ENCODE measurements at places on chromosomes 1 and 21.

GRCh38 chr1:237756304-237756967 lies 134.3 kb downstream of the ZP4 start:
- no peak for DNase-seq

GRCh38 chr1:145942405-145942804 lies 15.1 kb upstream of the RBM8A start:
- DNase-seq, result no peak

- DNase-seq, result no peak
Measured at GRCh38 chr1:17665950-17666720, 89.0 kb upstream of the ACTL8 start.

DNA sequence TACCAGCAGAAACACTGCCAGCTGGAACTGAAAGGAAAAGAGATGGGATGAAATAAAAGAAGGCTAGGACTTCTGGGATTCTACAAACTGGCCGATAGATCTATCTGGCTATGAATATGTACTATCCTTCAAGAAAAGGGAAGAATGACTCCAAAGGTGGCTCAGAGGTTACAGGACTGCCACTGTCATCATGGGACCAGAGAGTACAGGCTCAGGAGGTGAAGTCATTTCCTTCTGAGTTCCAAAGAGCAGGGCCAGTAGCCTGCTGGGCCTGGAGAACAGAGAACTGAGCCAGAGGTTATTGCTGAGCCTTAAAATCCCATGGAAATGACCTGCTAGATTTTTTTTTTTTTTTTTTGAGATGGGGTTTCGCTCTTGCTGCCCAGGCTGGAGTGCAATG lies 27.6 kb downstream of the ZNF496 start:
- DNase-seq, result no peak

DNA sequence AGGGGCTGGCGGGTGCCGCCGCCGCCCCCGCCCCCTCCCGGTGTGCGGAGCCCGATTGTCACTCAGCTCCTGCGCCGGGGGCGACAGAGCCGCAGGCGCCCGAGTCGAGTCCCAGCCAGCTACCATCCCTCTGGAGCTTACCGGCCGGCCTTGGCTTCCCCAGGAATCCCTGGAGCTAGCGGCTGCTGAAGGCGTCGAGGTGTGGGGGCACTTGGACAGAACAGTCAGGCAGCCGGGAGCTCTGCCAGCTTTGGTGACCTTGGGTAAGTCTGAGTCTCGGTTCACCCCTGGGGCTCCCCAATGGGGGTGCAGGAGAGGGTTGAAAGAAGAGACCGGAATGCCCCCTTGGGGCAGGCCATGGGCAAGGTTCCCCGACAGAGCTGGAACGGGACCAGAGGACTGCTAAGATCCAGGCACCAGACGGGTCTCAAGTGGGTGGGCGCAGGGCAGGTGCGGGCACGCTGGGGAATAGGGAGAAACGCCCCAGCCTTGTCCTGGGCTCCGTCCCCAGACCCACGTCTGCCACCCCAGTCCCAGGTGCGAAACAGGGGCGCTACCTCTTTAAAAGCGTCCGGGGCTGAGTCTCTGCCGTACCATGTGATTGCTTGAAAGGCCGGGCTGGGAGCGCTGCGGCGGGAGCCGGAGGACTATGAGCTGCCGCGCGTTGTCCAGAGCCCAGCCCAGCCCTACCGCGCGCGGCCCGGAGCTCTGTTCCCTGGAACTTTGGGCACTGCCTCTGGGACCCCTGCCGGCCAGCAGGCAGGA lies at the start of gene ADORA1:
Gene ADORA1, plus strand, starts transcription at position 61 of the 765 bp plus-strand sequence. CDS start 1,116 bp downstream, outside the sequence.
- peak; percentile 62 for DNase-seq

GRCh38 chr21:31873275-31873695 lies 465 bp downstream of the HUNK start:
- DNase-seq, result no peak

DNA sequence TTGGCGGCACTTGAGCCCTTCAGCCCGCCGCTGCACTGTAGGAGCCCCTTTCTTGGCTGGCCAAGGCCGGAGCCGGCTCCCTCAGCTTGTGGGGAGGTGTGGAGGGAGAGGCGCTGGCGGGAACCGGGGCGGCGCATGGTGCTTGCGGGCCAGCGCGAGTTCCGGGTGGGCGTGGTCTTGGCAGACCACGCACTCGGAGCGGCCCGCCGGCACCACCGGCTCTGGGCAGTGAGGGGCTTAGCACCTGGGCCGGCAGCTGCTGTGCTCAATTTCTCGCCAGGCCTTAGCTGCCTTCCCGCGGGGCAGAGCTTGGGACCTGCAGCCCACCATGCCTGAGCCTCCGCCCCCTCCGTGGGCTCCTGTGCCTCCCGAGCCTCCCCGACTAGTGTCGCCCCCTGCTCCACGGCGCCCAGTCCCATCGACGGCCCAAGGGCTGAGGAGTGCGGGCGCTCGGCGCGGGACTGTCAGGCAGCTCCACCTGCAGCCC lies 673.7 kb upstream of the BRINP3 start:
- DNase-seq, result no peak

DNA sequence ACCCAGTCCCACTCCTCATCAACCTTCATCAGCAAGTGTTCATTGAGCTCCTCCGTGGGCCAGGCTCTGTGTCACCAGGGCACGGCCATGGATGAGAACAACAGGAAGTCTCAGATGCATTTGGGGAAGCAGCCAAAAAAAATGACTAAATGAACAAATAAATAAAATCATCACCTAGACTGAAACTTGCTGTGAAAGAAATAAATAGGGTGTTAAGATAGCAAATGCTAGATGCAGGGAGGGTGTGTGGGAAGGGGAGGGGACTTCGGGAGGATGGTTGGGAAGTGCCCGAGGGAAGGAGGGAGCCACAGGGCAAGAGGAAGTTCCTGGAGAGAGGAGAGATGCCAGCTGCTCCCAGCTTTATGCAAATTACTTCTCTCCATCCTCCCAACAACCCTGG lies 696.7 kb downstream of the PTPRU start:
- no peak for DNase-seq

GRCh38 chr1:167186771-167187170 lies 33.9 kb upstream of the POU2F1 start:
- no peak for DNase-seq

- DNase-seq, result no peak
Measured at GRCh38 chr1:18900303-18900841, 2.0 kb downstream of the ALDH4A1 start.

DNA sequence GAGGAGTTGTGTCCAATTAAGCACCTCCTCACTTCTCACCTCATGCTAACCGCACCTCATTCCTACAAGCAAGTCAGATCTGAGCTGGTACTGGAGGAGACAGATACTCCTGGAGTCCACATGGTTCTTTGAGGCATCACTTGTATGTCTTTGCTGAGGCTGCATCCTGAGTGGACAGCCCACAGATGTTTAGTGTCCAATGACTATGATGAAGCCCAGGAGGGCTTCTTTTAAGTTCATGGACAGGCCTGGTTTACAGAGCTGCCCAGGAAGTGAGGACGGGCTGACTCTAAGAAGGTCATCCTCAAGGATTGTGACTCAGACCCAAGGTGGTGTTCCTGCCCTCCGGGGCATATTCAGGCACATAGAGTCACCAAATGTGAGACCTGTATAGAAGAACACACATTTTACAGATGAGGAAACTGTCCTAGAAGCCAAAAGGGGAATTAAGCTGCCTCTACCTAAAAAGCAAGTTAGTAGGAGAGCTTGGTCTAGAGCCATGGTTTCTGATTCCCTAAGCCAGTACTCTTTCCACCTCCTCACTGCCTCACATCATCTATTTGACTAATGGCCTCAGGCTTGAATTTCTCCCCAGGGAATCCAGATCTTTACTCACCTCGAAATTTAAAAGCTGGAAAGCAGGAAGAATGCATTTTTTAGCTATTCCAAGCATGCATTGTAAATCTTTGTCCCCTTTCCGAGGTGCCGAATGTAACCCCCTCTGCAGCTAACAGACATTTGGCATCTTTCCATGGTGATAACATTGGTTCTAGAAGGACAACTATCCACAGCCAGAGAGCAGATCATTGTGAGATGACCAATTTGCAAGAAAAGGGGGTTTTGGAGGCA lies 228.1 kb downstream of the OMA1 start:
- no peak for DNase-seq
